ENCODE measurements at places on chromosomes 6 and 20. TPM values are rescaled to one million over a fixed set of nuclear protein-coding genes. Genes with fewer than 3 reads are reported as not detected.

- no peaks in the 10 kb centered on the region for H3K27me3 ChIP-seq
- H3K4me1 ChIP-seq, result no peaks in the 10 kb centered on the region
- H3K4me3 ChIP-seq, result no peak overlapping the region
- DNase-seq, result no peak
- H3K27ac ChIP-seq, result no peak overlapping the region
- no peaks in the 10 kb centered on the region for H3K36me3 ChIP-seq
Measured at GRCh38 chr6:67687396-67687795, 947.7 kb upstream of the ADGRB3 start.

DNA sequence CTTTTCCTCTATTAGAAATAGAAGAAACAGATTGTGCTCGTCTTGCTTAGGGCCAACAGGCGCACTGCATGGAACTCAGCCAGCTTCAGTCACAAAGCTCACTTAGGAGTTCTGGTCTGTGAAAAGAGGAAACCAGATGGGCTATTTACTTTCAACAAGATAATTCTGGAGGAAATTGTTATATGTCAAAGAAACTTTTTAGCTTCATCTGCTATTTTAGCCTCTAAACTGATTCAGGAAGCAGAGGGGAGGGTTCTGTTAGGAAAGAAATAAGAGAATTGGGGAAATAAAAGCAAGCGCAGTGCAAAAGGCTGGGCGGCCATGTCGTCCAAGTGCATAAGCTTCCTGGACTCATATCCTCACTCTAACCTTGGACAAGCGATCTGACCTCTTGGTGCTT lies 21.3 kb downstream of the PRKN start:
- no peak overlapping the region for H3K4me3 ChIP-seq
- peaks cover 4% of the 10 kb centered on the region for H3K4me1 ChIP-seq
- H3K27me3 ChIP-seq, result no peaks in the 10 kb centered on the region

GRCh38 chr6:15744818-15745402 lies 82.1 kb upstream of the DTNBP1 start:
- no peaks in the 10 kb centered on the region for H3K36me3 ChIP-seq
- no peak overlapping the region for H3K4me3 ChIP-seq
- DNase-seq, result no peak
- H3K27me3 ChIP-seq, result no peaks in the 10 kb centered on the region
- H3K27ac ChIP-seq, result no peak overlapping the region
- H3K4me1 ChIP-seq, result no peaks in the 10 kb centered on the region

The DNAJC5 gene
- total RNA-seq, result 62.0 TPM

DNA sequence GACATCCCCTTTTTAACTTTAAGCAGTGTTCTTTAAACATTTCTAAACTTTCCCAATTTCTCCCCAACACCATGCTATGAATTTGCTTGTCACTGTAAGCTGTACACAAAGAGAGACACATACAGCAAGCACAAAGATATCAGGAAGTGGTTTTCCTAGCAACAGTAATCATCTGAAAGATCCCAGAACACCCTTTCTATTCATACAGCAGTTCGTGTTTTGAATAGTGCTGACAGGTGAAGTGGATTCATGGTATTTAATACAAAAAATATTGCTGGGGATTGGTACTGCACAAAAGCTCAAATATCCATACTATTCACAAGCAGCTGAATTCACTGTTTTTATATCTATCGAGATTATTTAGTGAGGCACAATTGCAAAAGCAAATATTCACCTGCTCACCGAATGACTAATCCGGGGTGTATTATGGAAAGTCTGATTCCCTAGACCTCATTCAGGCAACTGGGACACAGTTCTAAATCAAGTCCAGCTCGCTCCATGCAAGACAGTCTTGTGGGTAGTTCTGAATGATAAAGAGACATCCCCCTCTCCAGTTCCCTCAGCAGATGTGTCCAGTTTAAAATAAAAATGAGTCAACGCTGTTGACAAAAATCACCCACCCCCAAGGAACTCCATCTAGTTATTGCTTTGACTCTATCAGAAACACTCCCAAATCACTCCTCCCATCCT lies 107.1 kb upstream of the TSHZ2 start:
- no peaks in the 10 kb centered on the region for H3K27me3 ChIP-seq
- no peak overlapping the region for H3K4me3 ChIP-seq
- no peak for DNase-seq
- H3K27ac ChIP-seq, result no peak overlapping the region

GRCh38 chr20:8443464-8444072 lies 311.5 kb downstream of the PLCB1 start:
- no peaks in the 10 kb centered on the region for H3K4me1 ChIP-seq
- no peak overlapping the region for H3K4me3 ChIP-seq
- DNase-seq, result no peak

DNA sequence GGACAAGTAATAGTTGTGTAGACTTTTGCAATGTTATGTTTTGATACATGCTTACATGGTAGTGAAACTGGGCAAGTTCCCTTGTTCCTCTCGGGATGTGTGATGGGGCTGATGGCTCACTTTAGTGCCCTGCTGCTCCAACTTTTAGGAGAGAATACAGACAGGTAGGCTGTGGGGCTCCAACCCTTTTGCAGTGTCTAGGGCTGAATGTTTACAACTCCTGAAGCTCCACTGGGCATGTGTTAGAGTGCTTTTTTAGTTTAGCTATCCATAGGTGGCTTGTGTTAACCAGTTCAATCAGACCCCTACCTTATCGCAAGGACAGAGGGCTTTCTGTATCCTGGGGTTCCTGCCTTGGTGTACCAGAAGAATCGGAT lies 33.8 kb downstream of the SERPINB6 start:
- no peaks in the 10 kb centered on the region for H3K27me3 ChIP-seq
- H3K36me3 ChIP-seq, result no peaks in the 10 kb centered on the region
- H3K4me3 ChIP-seq, result no peak overlapping the region
- H3K4me1 ChIP-seq, result no peaks in the 10 kb centered on the region

GRCh38 chr20:35284267-35284991 lies at the start of gene EIF6:
EIF6 (minus strand) TSS chr20:35284772; CDS start chr20:35284487, 285 bp downstream.
- H3K36me3 ChIP-seq, result peaks cover 13% of the 10 kb centered on the region
- peaks cover 47% of the 10 kb centered on the region for H3K4me1 ChIP-seq
- DNase-seq, result peak; percentile 91
- H3K27me3 ChIP-seq, result no peaks in the 10 kb centered on the region
- peak within 1 kb of the TSS; percentile 92 for H3K27ac ChIP-seq
- peak within 1 kb of the TSS; percentile 74 for H3K4me3 ChIP-seq

The ANKRD66 gene
- total RNA-seq, result not detected

The SLCO4A1 gene
- 53.4 TPM for total RNA-seq

The MAPK13 gene
- 107 TPM for total RNA-seq

DNA sequence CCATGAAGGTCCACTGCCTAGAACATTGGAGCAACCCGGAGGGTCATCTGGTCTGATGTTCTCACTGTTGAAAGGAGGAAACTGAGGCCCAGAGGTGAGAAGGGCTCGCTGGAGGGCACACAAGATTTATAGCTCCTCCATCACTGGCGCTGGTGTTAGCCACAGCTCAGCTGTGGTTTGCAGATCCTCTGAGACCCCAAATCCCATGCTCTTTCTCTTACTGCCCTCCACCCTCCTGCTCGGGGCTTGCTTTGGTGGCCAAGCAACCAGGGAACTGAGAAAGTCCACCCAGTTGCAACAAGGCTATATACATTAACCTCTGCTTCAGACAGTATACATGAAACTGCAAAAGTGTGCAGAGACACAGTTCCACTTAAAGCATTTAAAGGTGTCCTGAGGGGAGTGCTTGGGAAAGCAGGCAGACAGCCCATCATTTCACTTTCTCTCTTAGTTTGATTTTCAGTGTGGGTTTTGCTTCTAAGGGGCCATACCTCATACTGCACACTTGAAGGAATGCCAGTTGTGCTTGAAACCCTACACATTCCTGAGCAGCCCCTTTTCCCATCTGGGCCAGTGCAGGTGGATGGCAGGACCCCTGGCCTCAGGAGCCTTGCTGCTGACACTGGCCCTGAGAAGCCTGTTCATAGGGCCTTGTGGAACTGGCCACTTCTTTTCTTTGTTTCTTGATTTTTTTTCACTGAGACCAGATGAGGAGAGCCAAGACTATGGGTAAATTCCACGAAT lies 347.6 kb downstream of the CDC5L start:
- DNase-seq, result no peak
- no peaks in the 10 kb centered on the region for H3K4me1 ChIP-seq
- H3K36me3 ChIP-seq, result no peaks in the 10 kb centered on the region
- H3K4me3 ChIP-seq, result no peak overlapping the region
- no peak overlapping the region for H3K27ac ChIP-seq

The CTCFL gene
- total RNA-seq, result not detected

DNA sequence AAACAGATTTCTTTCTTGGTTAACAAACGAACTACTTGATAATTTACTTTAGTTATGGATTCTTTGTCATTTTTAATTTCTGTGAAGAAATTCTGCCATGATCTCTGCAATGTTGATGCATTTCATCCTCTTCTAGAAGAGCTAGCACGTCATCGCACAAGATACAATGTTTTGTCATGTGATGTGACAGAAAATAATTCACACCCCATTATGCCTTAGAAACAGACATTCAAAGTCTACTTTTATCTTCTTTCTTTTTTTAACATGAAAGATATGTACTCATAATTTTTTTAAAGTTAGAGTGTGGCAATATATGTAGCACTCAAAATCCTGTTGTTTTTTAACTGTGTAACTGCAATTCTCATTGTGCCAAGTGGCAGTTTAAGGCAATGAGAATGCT lies 39.6 kb upstream of the NELFCD start:
- DNase-seq, result no peak
- no peaks in the 10 kb centered on the region for H3K27me3 ChIP-seq
- no peak overlapping the region for H3K27ac ChIP-seq
- no peaks in the 10 kb centered on the region for H3K36me3 ChIP-seq
- H3K4me3 ChIP-seq, result no peak overlapping the region

- H3K27me3 ChIP-seq, result peaks cover 50% of the 10 kb centered on the region
- no peak for DNase-seq
- H3K4me3 ChIP-seq, result no peak overlapping the region
- no peaks in the 10 kb centered on the region for H3K4me1 ChIP-seq
Measured at GRCh38 chr20:32012159-32012688, 2.0 kb downstream of the CCM2L start.

DNA sequence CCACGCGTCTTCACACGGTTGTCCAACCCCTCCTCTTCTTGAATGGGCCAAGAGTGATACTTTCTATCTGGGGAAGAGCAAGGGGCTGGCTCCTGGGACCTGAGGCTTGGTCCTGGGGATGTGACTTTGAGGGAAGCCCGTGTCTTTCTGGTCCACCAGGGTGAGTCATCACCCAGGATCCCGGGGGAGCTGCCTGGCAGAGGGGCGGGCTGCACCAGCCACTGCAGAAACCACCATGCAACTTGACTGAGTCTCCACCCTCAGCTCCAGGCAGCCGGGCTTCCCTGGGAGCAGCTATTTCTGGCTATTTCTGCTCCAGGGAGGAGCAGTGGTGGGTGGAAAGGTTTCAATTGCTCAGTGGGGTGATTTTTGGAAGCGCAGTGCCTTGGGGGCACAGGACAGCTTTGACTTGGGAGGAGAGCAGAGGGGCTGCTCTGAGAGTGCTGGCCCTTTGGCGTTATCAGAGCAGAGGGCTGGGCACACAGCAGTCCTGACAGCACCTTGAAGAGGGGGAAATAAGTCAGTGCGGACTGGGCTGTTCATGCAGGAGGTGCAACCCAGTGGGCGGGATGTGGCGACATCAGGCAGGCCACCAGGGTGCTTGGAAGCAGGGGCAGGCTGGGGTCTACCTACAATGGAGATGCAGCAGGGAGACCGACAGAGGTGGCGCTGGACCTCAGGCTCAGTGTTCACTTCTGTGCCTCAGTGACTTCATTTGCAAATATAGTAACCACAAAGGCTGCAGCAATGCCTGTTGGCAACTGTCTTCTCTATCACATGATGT lies 45.1 kb upstream of the FAM83D start:
- peaks cover 55% of the 10 kb centered on the region for H3K27me3 ChIP-seq
- H3K4me1 ChIP-seq, result no peaks in the 10 kb centered on the region
- no peak for DNase-seq
- no peak overlapping the region for H3K27ac ChIP-seq

DNA sequence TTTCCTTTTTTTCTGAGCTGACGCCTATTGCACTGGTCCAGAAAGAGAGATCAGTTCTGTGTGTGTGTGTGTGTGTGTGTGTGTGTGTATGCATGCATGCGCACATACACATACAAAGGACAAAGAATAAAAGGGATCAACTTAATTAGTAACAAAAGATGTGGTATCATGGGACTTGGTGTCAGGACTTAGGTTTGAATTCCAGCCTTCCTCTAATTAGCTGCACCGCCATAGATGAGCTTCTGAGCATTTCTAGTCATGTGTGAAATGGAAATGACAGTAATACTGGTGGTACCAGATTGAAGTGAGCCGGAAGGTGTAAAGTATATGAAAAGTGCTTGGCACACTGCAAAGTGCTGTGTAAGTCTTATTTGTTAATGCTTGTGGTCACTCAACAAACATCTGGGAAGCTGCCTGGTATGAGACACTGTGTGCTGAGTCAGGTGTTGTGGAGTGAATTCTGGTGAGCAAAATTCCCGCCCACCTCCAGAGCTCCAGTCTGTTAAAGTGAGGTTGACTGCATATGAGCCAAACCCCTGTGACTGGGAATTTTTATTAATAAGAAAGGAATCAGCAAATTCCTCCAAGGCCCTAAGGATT lies 12.4 kb downstream of the DAAM2 start:
- H3K4me3 ChIP-seq, result no peak overlapping the region
- H3K4me1 ChIP-seq, result peaks cover 16% of the 10 kb centered on the region
- no peak overlapping the region for H3K27ac ChIP-seq
- H3K27me3 ChIP-seq, result no peaks in the 10 kb centered on the region
- peak; percentile 53 for DNase-seq

DNA sequence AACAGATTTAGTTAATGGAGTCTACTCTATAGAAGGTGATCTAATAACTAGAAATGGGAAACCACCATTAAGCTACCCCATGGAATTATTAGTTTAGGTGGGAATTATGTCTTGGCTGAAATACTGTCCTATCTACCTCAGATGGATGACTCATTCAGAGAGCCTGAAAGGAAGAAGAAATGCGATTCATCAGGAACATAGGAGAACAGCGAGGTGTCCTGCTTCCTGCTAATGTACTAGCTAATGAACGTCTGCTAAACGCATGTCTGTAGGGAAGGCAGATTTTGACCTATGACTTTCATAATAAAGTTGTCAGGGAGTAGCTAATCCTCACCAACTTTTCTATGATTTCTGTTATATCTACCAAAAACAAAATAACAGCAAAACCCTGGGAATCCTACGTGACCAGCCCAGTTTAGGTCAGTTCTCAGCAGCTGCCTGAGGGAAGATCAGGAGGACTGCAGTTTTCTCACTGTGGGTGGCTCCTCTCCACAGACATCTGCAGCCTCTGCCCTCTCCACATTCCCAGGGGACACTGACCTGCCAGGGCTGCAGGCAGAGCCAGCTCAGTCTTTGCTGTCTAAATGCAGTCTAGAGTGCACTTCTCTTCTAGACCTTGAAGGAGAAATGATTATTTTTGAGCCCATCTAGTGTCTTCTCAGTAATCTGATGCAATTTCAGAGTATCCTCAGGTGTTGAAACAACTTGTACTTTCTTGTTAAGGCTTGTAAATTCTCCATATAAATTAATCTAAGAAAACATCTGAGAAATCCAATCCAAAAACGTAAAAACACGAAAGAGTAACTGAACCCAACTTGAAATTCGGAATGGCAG lies 18.1 kb upstream of the SFT2D1 start:
- H3K27ac ChIP-seq, result no peak overlapping the region
- H3K27me3 ChIP-seq, result no peaks in the 10 kb centered on the region
- DNase-seq, result no peak
- peaks cover 14% of the 10 kb centered on the region for H3K4me1 ChIP-seq
- peaks cover 32% of the 10 kb centered on the region for H3K36me3 ChIP-seq

The IGF2R gene
- 58.2 TPM for total RNA-seq

GRCh38 chr6:45200510-45200909 lies 127.6 kb upstream of the RUNX2 start:
- no peak for DNase-seq
- no peak overlapping the region for H3K4me3 ChIP-seq
- no peaks in the 10 kb centered on the region for H3K27me3 ChIP-seq
- H3K36me3 ChIP-seq, result no peaks in the 10 kb centered on the region
- H3K27ac ChIP-seq, result no peak overlapping the region
- H3K4me1 ChIP-seq, result no peaks in the 10 kb centered on the region

Data from suprapubic skin (tissue), 4 donors.